ENCODE measurements at places on chromosomes 3 and 15.

GRCh38 chr15:89419370-89419984, 76.9 kb downstream of the RHCG start:
- DNase-seq: no peak

- no peak for DNase-seq
Observed at GRCh38 chr3:25665315-25666280, 891 bp upstream of the TOP2B start.

GRCh38 chr15:35605764-35606449, 59.9 kb upstream of the DPH6 start:
- no peak for DNase-seq

DNA sequence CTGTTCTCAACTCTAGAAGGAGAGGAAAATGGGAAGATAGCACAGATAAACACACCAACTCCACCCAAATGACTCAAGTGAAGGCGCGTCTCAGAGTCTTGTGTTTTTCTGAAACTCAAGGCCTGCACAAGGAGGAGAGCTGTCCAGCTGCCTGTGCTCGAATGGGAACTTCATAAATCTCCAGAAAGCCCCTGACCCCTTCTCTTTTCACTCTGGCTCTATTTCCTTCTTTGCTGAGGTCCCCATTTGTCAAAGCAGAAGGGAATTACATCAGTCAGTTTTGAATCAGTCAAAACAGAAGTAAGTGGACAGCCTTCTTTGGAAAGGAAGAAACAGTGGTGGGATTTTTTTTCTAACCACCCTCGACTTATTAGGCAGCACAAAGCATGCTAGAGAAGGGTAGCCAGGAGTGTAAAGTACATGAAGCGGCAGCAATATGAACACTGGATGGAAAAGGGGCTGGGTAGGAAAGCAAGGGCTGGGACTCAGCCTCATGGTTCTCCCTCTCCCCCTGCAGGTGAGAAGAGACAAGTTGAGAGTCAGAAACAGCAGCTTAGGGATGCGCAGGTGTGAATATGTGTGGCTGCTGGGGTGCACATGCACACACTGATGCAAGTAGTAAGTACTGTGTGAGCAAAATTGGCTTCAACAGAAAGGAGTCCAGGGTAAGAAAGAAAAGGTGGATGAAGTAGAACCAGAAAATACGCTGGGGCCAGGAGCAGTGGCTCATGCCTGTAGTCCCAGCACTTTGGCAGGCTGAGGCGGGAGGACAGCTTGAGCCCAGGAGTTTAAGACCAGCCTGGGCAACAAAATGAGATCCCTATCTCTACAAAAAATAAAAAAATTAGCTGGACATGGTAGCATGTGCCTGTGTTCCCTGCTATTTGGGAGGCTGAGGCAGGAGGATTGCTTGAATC, 36.6 kb upstream of the MAGEF1 start:
- no peak for DNase-seq

DNA sequence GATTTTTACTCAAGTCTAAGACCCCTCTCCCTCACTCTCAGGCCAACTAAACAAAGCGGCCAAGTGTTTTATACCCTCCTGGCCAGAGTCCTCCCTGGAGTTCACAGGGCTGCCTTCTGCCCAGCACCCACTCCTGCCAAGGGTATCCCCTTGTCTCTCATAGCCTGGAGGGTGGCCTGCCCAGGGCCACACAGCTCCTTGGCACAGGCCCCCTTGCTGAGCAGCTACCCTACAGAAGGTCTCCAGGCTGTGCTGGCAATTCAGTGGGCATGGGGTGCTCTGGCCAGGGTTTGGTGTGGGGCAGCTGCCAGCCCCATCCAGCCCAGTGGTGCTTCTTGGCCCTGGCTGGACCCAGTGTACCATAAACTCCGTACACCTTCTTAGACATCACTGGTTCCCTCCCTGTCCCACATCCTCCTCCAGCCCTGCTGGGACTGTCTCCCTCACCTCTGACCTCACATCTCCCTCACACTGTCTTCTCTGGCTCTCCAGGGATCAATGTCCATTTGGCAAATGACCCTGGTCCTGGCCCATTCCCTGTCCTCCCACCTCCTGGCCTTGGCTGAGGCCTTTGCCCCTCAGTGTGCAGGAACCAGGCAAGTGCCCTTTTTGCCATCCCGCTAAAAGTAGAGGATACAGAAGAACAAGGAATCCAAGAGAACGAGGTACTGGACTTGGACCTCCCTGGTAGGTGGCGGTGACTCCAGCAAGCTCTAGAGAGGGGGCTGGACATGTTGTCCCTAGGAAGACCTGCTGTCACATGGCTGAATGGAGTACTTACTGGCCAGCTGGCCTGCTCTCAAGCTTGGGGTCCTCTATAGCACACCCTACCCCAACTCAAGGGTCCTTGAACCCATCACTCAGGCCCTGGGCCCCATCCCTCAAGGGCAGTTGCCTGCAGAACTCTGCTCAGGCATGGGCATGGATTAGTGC, 50.0 kb upstream of the TRPM1 start:
- DNase-seq: no peak

DNA sequence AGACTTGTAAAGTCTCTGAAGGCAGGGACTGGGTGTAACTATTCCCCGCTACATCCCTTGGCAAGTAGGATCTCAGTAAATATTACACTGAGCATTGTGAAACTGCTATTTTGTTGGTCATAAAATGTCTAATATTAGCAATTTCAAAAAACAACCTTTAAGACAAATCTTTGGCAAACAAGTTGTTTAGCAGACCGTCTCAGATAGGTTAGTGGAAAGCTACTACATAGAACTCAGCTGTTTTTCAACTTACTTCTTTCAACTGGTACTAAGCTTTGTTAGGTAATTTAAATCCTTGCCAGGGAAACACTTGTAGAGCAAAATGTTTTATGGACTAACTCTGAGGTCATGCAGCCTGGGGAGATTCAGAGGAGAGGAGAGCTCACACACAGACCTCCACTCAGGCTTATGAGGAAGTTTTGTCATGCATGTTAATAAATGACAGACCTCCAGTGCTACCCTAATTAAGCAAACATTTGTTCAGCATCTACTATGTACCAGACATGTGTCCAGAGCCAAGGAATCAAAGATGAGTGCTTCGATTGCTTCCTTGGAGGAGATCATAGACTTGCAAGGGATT, 61.6 kb upstream of the STAC start:
- DNase-seq: no peak

GRCh38 chr3:126529585-126530170, 5.7 kb downstream of the CHST13 start:
- DNase-seq: no peak

DNA sequence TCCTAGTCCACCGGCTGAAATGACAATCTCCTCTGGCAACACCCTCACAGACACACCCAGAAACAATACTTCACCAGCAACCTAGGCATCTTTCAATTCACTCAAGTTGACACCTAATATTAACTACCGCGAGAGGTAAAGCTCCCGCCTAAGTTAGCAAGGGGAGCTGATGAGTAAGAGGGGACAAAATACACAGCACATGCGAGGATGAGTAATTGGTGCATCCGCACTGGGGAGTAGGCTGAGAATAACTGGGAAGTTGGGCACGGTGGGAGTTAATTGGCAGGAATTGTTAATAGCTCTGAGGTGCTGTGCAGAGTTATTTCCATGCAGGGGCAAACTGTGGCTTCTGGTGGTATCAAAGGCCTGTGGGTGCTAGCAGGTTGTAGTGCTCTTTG, 14.5 kb upstream of the PLD1 start:
- DNase-seq: no peak

- DNase-seq: no peak
Observed at GRCh38 chr3:197000211-197000610, 29.4 kb downstream of the MELTF start.

- DNase-seq: no peak
Observed at GRCh38 chr3:69511361-69511760, 125.5 kb upstream of the FRMD4B start.

GRCh38 chr15:75454471-75455378, 3.2 kb upstream of the SIN3A start:
- peak; percentile 14 for DNase-seq

DNA sequence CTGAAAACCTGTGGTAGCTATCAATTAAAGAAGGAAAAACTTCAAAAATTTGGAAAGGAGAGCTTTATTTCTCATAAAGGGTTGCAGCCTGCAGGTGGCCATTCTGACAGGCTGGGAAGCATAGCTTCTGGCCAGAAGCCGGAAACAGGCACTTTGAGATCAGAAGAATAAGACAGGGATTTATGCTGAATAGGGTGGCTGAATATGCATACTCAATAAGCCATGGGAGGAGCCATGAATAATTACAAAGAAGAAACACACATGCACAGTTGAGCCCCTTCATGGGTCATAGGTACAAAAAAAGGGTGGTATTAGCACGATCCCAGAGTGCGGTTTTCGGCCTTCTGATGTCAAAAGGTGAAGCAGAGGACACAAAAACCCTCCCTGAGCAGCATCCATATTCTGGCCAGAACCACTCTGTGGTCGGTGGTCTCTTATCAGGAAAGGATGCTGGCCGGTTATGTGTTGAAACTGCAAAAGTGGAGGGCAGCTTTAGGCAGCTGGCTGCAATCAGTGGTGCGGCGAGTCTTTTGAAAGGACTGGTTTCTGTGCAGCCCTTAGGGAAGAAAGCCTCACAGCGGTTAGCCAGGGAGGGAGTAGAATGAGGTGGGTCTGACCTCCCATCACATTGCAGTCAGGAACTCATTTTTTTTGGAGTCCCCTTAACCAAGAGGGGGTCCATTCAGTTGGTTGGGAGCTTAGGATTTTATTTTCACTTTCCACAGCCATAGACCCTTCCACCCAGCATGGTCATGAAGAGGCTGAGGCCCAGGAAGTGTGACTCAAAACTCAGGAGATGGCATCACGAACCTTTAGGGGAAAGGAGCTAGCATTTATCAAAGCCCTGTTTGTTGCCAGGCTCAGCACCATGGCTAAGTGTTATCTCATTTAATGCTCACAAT, 34.7 kb upstream of the CCDC174 start:
- DNase-seq: no peak

GRCh38 chr15:96312641-96313335, 17.7 kb upstream of the NR2F2 start:
- DNase-seq: peak; percentile 75

DNA sequence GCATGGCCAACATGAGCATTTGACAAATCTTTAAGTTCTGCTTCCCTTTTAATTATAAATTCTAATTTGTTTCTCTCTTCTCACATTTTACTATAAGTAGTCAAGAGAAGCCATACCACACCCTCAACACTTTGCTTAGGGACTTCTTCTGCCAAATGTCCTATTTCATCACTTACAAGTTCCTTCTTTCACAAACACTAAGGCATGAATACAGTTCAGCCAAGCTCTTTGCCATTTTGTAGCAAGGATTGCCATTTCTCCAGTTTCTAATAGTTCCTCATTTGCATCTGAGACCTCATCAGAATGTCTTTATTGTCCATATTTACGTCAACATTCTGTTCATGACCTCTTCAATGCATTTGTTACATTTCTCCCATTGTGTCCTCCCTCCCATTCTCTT, 29.4 kb downstream of the SLC22A14 start:
- DNase-seq: no peak

DNA sequence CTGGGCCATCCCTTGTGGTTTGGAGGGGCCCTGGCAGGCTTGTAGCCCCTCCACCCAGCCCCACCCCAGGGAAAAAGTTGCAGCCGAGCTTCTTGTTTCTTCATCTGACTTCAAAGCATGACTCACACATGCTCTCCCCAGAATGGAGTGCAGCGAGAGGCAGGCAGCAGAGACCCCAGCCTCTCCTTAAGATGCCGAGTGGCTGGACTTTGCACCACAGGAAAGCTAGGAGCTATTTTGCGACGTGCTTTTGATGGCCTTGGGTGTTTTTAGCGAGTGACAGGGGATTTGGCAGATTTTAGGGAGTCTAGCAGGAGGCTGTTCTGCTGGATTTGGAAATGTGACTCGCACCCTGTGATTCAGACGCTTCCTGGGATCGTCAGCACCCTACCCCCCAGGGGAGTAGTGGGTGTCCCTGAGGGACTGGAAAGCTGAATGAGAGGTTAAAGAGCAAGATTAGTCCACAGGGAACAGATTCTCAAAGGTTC, 14.2 kb downstream of the BAHD1 start:
- peak; percentile 26 for DNase-seq

GRCh38 chr3:54578417-54578816, 349.4 kb downstream of the LRTM1 start:
- DNase-seq: peak; percentile 80

GRCh38 chr3:56885453-56885852, 83.7 kb upstream of the ARHGEF3 start:
- no peak for DNase-seq

DNA sequence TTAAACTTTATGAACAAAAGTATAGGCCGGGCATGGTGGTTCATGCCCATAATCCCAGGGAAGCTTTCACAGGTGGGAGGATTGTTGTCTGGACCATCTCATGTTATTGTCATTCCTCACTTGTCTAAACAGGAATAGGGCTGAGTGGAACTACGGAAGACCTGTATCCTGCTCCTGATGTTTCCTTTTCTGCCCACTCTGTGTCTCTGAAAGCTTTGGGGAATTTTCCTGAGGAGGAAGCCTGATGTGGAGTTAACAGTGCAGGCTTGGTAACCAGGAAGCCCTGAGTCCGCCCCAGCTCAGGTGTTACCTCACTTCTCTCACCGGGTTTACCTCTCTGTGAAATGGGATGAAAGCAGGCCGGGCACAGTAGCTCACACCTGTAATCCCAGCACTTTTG, 2.0 kb upstream of the SS18L2 start:
- no peak for DNase-seq

GRCh38 chr3:37680401-37680800, 181.3 kb upstream of the CTDSPL start:
- no peak for DNase-seq

DNA sequence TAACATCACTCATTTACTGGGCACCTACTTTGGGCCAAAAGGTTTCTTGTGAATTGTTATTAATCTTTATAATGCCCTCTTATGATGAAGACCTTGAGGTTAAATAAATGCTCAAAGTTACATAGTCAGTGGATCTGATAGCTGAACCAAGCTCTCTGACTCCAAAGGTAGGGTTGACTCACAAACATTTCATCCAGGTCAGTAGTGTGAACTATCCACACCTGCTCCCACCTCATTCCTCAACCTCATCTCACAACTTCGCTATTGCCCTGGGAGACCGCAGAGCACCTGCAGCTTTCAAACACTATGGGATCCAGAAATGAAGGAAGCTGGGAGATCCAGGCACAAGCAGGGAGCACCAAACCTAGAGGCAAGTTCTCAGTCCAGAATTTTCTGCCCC, 93.8 kb upstream of the FGF12 start:
- DNase-seq: no peak

DNA sequence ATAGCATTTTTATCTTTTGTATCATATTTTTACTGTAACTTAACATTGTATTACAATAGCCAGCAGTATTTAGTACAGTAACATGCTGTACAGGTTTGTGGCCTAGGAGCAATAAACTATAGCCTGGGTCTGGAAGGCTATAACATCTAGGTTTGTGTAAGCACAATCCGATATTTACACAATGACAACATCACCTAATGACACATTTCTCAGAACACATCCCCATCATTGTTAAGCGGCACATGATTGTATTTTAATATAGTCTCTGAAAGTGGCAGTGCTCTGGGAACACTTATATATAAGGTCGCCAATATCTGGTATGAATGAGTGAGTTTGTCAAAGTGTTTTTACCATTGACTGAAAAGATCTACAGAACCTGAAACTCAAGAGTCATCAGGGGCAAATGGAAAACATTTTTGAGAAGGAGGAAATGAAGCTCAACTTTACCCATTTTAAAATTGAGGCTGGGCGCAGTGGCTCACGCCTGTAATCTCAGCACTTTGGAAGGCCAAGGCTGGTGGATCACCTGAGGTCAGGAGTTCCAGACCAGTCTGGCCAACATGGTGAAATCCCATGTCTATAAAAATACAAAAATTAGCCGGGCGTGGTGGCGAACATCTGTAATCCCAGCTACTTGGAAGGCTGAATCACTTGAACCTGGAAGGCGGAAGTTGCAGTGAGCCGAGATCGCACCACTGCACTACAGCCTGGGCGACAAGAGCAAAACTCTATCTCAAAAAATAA, 38.8 kb upstream of the TNFSF10 start:
- no peak for DNase-seq

GRCh38 chr3:73141525-73141924, 80.1 kb downstream of the EBLN2 start:
- DNase-seq: peak; percentile 55
